Activated CD4-positive, alpha-beta T cell treated with anti-CD3 and anti-CD28 coated beads for 36 hours (primary cell): ENCODE measurements at places on chromosomes 1 and 21. TPM values are rescaled to one million over a fixed set of nuclear protein-coding genes. Genes with fewer than 3 reads are reported as not detected.
A peak's percentile ranks its signal among the peaks of the same experiment; 100 is the strongest.

GRCh38 chr21:45179568-45180245 lies 105.3 kb downstream of the ADARB1 start:
- DNase-seq, result no peak

GRCh38 chr21:25334046-25334730 lies 273.1 kb downstream of the MRPL39 start:
- DNase-seq, result no peak

DNA sequence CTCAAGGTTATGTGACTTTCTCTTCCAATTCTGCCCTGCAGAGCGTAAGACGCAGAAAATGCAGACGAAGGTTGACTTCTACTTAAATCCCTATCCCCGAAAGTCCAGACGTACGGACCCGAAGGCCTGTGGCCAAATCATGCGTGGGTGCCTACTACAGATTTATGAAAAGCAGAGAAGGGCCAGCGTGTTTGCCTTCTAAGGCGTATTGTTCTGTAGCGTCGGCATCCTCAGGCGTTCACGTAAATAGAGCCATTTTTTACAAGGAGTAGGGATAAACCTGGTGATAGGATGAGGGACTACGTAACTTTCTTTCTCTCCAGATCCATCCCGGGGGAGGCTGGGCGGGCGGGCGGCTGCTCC lies 222 bp upstream of the GIPC2 start:
- no peak for DNase-seq

DNA sequence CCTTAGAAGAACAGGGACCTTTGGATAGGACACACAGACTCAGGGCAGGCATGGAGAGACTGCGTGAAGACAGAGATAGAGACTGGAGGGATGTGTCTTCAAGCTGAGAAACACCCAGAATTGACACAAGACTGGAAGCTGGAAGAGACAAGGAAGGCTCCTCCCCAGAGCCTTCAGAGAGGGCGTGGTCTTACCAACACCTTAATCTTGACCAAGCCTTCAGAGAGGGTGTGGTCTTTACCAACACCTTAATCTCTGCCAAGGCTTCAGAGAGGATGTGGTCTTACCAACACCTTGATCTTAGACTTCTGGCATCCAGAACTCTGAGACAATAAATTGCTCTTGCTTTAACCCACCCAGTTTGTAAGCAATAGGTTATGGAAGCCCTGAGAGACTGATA lies 481.4 kb upstream of the VAMP3 start:
- DNase-seq, result no peak

DNA sequence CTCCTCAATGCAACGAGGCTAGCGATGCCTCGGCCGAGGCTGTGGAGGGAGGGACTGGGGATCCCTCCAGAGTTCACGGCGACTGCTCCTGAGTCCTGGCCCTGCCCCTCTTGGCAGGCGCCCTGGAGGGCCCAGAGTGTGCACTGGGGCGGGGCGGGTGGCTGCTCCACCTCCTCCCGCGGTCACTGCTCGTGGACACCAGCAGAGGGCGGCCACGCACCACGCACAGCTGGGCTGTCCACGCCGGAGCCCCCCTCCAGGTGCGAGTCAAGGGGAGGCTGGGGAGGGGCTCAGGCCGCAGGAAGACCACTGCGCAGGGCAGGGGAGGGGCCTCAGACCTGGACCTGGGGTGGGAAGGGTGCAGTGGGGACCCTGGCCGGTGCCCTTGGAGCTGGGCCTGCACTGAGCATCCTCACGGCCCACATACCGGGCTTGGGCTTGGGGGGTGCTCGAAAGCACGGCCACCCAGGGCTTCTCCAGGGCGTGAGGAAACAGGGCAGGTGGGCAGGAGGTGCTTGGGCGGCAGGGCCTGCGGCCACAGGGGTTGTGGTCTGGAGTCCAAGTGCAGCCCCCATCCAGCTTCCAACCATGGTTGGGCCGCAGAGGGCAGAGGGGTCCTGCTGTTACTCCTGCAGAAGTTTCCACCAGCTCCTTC lies 20.6 kb upstream of the TTC34 start:
- DNase-seq, result peak; percentile 74

DNA sequence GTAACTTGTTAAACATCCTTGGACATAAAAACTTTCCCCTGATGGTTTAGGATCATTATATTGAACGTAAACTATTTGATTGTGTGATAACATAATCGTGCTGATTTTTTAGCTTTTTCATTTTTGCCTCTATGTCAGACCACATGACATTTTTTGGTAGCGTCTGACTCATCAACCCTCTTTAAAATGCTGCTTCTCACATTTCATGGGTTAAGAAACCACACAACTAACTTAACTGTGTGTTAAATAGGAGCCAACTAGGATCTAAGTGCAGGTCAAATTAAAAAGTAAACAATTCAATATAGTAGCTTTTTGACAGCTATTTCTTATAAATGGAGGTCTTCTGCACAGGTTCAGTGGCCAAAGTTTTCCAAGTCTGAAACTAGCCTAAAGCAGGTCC lies 9.8 kb downstream of the BTG3 start:
- no peak for DNase-seq

DNA sequence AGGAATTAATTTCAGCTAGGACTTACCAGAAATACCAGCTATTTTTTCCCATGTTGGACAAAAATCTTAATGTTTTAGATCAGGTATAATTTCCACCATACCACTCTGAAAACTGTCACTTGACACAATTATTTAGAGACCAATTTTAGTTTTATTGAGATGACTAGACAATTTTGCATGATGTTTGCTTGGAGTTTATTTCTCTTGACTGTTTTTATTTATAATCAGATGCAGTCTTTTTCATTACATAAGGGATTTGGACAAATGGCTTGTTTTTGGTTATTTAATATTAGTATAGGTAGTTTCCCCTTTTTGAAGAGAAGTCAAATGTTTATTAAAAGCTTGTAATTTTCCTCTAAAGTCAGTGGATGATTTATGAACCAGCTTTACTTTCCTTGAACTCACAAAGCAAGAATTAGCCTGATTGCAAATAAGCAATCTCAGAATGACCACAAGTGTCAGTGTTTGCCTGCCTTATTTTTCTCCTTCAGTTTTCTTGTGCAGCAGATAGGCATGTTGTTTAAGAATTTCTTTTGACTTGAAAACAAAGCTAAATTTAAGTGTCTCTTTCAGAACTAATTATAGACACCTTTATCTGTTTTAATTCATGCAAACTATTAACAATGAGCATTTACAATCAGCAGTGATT lies 3.8 kb upstream of the B3GALT2 start:
- DNase-seq, result no peak

DNA sequence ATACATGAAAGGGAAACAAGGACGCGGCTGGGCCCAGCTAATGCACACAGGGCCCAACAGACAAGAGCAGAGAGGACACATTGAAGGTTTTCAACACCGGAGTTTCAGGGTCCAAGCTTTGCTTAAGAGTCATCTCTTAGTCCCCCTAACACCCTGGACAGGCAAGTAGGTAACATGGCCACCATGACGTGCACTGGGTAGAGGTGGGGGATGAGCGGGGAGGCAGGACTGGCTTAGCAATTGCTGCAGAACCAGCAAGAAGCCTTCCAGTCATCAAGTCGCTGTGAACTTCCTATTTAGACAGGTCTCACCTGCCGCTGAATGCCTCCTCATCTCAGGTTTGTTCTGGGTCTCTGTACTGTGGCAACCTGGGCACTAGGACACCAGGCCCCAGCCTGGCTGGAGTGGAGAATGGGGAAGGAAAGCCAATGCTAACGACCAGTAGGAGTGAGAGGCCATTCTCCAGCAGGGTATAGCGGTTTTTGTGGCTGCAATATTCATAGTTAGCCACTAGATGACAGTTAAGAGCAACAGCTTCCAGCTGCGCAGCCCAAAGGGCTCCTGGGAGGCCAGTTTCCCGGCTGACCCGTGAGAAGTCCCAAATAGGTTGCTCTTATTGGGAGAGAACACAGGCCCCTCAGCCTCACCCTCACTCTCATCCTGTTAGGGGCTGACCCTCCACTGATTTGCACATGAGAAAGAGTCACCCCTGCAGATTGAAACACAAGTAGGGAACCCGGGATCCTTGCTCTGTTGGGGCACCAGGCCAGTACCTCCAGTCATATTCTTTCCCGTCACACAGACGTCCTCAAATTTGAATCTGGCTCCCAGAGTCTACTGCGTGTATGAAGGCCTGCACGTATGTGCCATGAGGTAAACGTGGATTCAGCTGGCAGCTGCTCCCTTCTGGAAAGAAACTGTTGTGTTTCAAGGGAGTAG lies 6.0 kb upstream of the PIGC start:
- DNase-seq, result peak; percentile 57

GRCh38 chr1:58597996-58598395 lies 20.9 kb upstream of the TACSTD2 start:
- no peak for DNase-seq

DNA sequence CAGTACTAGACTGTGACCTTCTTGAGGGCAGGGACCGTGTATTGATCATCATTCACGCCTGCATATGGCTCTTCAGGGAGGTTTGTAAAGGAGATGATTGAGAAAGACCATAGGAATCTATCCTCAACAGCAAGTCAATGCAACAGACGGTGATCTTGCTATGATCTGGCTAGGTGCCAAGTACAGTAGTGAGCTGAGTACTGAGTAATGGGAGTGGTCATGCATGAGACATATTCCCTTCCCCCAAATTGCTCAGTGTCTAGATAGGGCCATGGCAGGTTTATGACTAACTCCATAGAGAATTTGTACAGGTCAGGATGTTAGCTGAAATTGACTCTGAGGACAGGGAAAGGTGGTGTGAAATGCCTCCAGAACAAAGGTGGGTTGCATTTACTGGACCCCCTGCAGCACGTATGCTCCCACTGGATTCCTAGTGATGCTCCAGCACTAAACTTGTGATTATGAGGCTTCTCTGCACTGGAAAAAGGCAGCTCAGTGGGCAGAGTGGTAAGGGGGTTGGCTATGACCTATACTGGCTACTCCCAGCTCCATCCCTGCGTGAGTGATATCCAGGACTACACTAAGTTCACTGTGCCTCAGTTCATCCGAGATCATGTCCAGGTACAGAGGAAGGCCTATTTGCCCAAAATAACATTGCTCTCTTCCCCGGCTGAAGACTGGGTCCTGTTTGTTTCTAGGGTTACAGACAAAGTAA lies 37.2 kb downstream of the KCNJ6 start:
- no peak for DNase-seq

- DNase-seq, result peak; percentile 88
Observed at GRCh38 chr1:11934302-11935056, at the start of gene PLOD1. TSS of gene PLOD1 (plus strand) at chr1:11934717. CDS start at chr1:11934780, 63 bp downstream.

DNA sequence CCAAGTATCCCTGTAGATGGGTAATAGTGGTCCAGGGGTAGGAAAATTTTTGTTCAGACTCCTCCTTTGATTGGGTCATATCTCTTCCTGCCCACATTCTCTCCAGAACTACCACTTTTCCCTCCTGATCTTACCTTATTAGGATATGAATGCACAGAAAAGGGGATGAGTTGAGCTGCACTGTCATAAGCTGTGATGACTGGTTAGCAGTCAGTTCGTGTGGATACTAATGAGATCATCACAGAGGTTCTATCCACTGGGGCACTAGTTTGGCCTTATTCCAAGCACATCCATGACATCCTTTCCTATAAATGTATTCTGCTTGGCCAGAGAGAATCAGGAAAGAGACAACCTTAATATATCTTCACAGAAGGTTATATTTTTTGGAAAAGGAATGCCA lies 22.1 kb upstream of the TBX15 start:
- no peak for DNase-seq

DNA sequence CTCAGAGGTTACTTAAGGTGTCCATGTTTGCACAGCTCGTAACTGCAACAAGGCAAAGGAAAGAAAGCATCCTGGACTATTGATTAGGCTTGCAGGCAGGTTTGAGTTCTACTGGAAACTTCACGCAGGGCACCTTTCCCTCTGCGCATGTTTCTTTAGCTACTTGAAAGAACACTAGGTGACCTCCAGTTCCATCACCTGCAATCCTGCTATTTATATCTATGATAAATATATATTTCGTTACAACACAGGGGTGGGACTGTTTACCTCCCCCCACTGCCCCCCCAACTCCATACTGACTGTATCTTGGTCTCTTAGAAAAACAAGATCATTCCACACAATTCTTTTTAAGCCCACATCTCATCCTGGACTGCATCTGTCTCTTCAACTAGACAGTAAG lies 12.1 kb downstream of the SSBP3 start:
- no peak for DNase-seq

DNA sequence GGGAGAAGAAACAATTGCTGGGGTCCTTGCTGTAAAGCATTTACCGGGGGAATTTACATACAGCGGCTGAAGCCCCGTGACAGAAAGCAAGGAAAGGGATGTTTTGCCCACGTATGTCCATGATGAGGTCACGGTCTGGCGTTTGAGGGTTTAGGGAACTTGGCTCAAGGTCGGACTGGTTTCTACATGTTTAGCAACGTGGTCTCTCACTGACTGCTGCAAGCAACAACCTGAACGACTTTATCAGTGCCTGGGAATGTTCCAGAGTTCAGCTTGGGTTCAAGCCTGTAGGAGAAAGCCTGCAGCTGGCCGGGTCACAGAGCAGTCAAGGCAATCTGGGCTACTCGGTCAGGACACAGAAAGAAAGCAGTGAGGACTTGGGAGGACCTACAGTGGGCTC lies 323.3 kb downstream of the AJAP1 start:
- no peak for DNase-seq

- no peak for DNase-seq
Observed at GRCh38 chr1:239872626-239873025, 219.1 kb upstream of the FMN2 start.

- DNase-seq, result no peak
Observed at GRCh38 chr1:17765444-17766411, 10.6 kb downstream of the ACTL8 start.

DNA sequence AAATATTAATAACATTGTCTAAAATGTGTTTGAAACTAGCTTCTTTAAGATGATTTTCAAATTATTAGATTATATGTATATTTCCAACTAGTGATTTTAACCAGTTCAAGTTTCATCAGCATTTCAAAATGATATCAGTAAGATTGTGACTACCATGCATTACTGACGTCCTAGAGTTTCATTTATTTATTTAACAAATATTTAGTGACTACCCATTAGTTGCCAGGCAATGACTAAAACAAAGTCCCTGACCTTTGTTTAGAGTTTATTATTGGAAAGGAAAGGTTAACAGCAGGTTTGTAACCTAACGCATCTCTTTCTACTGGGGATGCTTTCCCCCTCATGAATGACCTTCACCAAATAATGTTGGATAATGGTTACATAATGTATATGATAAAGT lies 7.6 kb upstream of the C4BPB start:
- DNase-seq, result no peak

- DNase-seq, result peak; percentile 34
Observed at GRCh38 chr1:174209347-174210187, 50.2 kb downstream of the RABGAP1L start.

- no peak for DNase-seq
Observed at GRCh38 chr1:88029142-88029541, 654.9 kb upstream of the PKN2 start.

- peak; percentile 43 for DNase-seq
Observed at GRCh38 chr1:236425031-236425663, 31.1 kb downstream of the EDARADD start.

The CLIC4 gene
- 33.1 TPM for total RNA-seq

The AADACL3 gene
- total RNA-seq, result not detected

The AMPD2 gene
- total RNA-seq, result 99.5 TPM

The FASLG gene
- total RNA-seq, result 4.0 TPM

The KIF2C gene
- 101 TPM for total RNA-seq

The ALG14 gene
- 5.3 TPM for total RNA-seq

The PEX14 gene
- 16.3 TPM for total RNA-seq
